ENCODE measurements at places on chromosomes 5 and 9.

GRCh38 chr5:10854506-10855277, 93.7 kb upstream of the DAP start:
- DNase-seq = no peak

DNA sequence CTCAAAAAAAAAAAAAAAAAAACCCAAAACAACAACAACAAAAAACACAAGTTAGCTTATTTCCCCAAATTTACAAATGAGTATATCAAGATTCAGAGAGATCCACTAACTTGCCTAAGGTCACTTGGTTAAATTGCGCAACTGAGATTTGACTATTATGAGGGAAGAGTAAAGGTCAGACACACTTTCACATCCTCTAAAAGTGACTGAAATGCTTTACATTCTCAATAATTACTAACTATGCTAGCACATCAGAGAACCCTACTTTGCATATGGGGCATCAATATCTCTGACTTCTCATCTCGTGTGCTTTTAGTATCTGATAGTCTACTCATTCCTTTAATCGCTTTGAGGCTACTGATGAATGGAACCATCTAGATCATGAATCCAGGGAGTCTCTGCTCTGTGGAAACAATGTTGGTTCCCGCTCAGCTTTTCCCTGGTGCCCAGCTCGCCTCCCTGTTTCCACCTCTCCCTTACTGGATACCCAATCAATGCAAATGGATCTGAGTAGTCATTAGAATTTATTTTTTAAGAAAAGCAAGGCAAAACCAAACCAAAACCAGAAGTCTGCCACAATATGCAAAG, 182.1 kb upstream of the TRIM32 start:
- DNase-seq = no peak

DNA sequence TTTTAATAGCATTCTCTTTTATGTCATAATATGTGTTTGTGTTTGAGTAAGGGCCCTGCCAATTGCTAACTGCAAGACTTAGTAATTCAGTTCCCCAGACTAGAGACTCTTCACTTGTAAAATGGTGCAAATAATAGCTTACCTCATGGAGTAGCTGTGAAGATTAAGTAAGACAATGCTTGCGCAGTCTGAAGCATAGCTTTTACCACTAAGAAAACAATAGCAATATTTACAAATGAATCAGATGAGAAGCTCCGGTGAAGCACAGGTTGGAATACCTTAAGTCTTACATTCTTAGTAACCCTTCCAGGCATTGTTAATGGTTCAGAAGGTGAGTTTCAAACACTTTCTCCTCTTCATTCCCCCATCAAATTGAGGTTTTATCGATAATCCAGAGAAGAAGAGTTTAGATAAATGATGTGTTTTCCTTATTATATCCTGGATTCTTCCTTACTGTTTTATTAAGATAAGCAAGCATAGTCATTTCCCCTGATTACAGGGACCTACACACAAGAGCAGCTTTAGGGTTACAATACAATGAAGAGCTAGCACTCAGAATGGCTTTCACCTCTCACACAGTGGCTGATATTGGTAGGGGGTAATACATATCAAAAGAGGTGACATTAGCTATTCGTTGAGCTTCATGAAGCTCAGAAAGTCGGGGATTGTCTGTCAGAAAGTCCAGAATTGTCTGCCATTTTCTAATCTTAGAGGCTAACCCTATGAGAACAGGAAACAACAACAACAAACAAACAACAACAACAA, 96.4 kb upstream of the EDIL3 start:
- no peak for DNase-seq

GRCh38 chr5:141866096-141866495, 12.1 kb downstream of the PCDH1 start:
- no peak for DNase-seq

- DNase-seq = no peak
These were observed 24.2 kb downstream of the WNK2 start for GRCh38 chr9:93207860-93208734.

GRCh38 chr5:36494841-36495601, 111.4 kb upstream of the SLC1A3 start:
- DNase-seq = no peak

GRCh38 chr9:87592554-87593358, 95.1 kb downstream of the DAPK1 start:
- no peak for DNase-seq

DNA sequence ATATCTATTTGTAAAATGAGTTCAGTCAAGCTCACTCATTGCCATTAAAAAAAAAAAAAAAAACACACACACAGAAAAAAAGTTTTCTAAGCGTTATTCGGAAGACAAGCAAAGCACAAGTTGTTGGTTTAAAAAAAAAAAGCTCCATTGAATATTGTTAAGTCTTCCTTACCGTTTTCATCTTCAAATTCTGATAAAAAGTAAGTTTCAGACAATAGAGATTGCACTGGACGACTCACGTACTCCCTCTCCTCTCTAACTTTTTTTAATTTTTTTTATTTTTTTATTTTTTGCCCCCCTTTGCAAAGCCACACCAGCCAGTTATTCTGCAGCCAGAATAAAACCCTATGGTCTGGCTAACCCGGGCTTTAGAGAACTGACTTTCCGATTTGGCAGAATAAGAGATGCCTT, 544 bp downstream of the ADAMTS6 start:
- no peak for DNase-seq

GRCh38 chr5:122182491-122182921, 53.2 kb downstream of the ZNF474 start:
- no peak for DNase-seq

- DNase-seq = no peak
These were observed 16.3 kb upstream of the OLFM1 start for GRCh38 chr9:135070964-135071735.

DNA sequence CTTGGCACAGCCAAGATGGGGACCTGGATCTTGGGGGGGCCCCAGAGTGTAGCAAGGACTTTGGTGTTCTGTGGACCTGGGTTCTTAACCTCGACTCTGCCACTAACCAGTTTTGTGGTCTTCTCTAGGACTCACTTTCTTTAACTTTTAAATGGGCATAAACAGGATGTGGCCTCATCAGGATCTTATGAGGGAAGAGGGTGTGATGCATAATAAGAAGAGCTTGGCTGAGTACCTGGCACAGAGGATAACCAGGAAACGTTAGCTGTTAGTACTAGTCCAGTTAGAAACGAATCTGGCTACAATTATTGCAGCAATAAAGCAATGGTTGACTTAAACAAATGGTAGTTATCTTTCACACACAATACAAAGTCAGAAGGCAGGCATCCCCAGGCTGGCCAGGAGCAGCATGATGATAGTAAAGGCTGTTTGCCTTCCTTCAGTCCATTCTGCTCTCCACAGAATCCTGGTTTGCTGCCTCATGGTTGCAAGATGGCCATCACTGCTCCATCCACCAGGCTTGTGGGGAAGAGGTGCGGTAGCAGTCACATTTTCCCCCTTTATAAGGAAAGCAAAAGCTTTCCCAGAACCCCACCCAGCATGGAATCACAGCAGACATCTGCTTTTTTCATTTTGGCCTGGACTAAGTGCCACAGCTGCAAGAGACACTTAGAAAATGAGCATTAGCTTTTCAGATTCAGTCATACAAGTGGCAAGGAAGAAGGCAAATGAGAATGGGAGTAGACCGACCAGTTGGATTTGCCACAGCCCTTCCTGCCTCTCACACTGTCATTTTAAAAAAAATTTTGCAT, 225.0 kb downstream of the AOPEP start:
- no peak for DNase-seq

GRCh38 chr5:67090593-67090992, 106.0 kb downstream of the CD180 start:
- DNase-seq = no peak

DNA sequence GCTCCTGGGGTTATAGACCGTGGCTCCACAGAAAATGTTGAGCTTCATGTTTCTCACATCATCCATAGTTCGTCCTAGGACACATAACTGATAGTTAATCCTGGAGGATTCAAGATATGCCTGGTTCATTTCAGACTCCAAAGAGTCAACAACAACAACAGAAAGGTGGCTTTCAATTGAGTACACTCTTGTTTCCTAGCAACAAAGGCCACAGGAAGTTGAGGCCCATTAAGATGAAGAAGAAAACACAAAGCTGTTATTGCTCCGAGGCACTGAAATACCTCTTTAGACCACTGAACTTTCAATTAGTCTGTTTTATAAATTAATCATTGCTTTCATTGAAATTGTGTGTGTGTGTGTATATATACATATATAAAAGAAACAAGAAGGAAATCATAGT, 154.5 kb downstream of the YIPF5 start:
- no peak for DNase-seq

DNA sequence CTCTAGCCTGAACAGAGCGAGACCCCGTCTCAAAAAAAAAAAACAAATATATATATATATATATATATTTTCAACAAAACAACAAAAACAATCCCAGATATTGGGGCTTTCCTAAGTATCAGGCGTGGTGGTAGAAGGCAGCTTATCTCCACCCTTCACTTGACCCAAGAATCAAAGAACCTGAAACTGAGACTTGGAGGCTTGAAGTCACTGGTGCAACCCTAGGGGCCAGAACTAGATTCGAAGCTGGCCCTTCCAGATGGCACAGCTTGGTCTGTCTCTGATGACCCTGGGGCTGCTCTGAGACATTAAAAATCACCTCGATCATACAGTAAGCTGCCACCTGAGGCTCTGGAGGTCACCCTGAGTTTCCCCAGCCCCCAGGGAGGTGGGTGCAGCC, 1.3 kb upstream of the KCNMB1 start:
- DNase-seq = no peak

DNA sequence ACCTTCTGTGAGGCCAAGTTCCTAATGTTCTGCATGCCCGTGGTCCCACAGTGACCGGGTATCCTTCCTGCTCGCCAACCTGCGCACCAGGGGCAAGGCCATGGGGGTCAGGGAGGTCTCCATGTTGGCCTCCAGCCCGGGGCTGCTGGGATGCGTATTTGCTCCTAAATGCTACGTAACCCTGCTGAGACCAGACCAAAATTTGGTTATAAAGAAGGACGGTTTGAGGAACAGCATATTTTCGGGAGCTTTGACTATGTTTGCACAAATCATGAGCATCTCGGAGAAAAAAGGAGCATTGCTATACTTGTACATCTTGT, 35.7 kb upstream of the CLK4 start:
- DNase-seq = no peak

DNA sequence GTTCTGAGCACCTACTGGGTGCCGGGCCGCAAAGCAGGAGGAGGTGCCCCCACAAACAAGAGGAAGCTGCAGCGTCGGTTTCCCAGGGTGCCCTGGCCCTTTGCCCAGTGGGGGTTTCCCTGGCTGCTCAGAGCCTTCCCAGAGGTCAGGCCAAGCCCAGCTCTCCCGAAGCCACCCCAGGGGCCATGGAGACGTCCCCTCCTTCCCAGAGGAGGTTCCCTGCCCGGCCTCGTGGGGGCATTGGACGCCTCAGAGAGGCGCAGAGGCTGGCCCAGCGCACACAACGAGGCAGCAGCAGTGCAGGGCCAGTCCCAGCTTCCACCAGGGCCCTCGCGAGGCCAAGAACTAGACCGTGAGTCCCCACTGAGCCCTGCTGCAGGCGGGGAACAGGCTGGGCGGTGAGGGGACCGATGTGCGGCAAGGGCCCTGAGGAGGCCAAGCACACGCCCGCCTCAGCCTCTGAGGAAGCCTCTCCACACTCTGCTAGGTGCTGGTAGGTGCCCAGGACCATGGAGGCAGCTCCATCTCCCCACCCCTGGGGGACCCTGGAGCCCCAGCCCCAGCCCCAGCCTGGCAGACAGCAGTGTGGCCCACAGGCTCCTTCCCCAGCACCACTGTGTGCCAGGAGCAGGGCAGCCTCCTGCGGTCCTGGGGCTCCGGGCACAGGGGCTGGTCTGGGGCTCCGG, 7.0 kb downstream of the DIPK1B start:
- DNase-seq = no peak

- DNase-seq = no peak
These were observed 169.2 kb downstream of the MEF2C start for GRCh38 chr5:88713818-88714217.

- peak; percentile 64 for DNase-seq
These were observed 841 bp downstream of the RAD23B start for GRCh38 chr9:107283623-107284616.

GRCh38 chr5:35473589-35473988, 144.1 kb upstream of the SPEF2 start:
- DNase-seq = no peak

DNA sequence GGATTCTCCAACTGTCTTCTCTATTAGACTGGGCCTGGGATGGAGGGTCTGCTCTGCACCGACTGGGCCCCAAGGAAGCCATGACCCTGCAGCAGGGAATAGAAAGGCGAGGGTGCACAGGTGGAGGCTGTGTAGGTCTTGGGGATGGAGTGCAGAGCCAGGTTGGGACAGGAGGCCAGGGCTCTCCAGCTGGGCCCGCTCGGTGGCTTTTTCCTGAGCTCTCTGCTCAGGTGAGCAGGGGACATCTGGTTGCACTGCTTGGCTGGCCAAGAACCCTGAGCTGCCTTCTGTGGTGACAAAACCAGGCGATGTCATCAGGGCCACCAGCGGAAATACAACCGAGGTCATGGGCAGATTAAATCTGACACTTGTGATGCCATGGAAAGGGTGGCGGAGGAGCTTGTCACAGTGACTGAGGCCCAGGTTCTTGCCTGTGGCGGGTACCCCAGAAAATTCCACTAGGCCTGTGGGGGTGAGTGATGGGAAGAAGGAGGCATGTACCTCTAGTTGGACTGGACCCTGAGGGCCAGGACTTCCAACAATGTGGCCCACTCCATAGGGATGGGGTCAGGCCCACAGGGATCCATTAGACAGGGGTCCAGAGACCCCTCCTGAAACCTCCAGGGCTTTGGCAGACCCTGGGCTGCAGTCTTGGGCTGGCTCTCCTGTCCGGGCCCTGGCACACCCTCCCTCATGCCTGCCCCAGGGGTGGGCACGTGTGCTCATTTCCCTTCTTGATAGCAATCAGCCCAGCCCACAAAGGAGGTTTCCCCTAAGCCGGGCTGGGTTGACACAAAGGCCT, 4.4 kb upstream of the IL3 start:
- DNase-seq = no peak

- DNase-seq = no peak
These were observed 190.0 kb downstream of the MED10 start for GRCh38 chr5:6188344-6188743.

DNA sequence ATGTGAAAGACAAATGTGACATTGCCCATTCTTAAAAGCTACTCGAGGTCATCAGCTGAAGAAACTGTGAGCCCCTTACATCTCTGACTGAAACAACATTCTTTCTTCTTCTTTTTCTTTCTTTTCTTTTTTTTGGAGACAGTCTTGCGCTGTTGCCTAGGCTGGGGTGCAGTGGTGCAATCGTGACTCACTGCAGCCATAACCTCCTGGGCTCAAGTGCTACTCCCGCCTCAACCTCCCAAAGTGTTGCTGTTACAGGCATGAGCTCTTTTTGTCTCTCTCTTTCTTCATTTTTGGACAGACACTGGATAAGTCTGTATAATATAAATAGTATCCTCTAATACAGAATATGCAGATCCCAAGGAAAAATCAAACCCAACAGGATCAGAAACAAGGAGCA, 263.7 kb upstream of the KLF9 start:
- DNase-seq = no peak

- DNase-seq = peak; percentile 23
These were observed 47.3 kb upstream of the PHYKPL start for GRCh38 chr5:178279723-178280438.
